Activated CD4-positive, alpha-beta T cell treated with anti-CD3 and anti-CD28 coated beads, Interleukin-2, amount 10 ng/mL, durations not matched to agents 7 days and 5 days (primary cell): ENCODE measurements at places on chromosomes 12 and 14. TPM values are rescaled to one million over a fixed set of nuclear protein-coding genes. Genes with fewer than 3 reads are reported as not detected.

DNA sequence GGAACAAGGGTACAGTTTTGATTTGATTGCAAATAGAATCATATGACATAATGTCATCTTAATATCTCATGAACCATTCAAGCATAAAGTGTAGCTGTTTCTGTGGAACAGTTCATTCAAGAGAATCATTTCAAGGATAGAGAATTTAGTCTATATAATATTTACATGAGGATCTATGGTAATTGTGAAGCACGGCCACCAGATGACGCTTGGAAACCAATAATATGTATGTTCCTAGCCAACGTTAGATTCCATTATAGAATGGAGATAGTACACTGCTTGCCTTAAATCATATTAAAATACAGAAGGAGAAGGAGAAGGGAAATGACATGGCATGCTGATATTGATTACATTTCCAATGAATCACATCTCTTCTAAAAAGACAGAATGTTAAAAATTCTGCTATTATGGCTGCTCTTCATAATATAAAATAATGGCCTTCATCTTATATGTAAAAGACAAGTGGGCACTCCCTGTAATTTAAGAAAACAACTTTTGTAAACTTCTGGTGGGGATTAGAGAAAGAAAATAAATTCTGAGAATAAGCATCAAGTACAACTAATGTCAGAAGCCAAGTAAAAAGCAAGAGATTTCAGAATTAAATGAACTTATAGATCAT lies 351.0 kb downstream of the NAV3 start:
- H3K36me3 ChIP-seq = no peaks in the 10 kb centered on the region
- H3K4me1 ChIP-seq = no peaks in the 10 kb centered on the region
- no peaks in the 10 kb centered on the region for H3K27me3 ChIP-seq
- DNase-seq = no peak
- H3K4me3 ChIP-seq = no peak overlapping the region

DNA sequence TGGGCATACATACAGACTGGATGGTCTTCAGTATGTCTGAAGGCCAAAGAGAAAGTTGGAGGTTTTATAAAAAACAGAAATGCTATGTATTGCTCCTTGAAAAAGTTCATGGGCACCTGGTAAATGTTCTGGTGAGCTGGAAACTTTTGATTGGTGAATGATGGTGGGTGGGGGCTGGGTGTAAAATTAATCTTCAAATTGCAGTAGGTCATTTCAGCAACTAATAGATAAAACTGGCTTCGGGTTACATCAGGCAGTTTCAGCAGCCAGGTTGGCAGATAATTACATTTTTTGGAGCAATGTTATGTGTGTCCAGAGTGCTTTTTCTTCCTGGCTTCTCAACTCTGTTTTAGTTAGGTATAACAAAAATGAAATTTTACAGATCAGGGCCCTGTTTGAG lies 35.3 kb downstream of the SDR9C7 start:
- no peak overlapping the region for H3K27ac ChIP-seq
- peaks cover 2% of the 10 kb centered on the region for H3K36me3 ChIP-seq

GRCh38 chr12:57837864-57838562 lies 8.5 kb downstream of the CTDSP2 start:
- H3K27me3 ChIP-seq = no peaks in the 10 kb centered on the region
- H3K36me3 ChIP-seq = peaks cover 4% of the 10 kb centered on the region
- H3K27ac ChIP-seq = peak overlapping the region; percentile 86
- DNase-seq = peak; percentile 23
- H3K4me3 ChIP-seq = no peak overlapping the region
- H3K4me1 ChIP-seq = peaks cover 92% of the 10 kb centered on the region

GRCh38 chr14:28515571-28515970 lies 251.0 kb upstream of the FOXG1 start:
- H3K4me3 ChIP-seq = no peak overlapping the region
- no peak overlapping the region for H3K27ac ChIP-seq
- no peaks in the 10 kb centered on the region for H3K27me3 ChIP-seq
- DNase-seq = no peak
- H3K36me3 ChIP-seq = no peaks in the 10 kb centered on the region

DNA sequence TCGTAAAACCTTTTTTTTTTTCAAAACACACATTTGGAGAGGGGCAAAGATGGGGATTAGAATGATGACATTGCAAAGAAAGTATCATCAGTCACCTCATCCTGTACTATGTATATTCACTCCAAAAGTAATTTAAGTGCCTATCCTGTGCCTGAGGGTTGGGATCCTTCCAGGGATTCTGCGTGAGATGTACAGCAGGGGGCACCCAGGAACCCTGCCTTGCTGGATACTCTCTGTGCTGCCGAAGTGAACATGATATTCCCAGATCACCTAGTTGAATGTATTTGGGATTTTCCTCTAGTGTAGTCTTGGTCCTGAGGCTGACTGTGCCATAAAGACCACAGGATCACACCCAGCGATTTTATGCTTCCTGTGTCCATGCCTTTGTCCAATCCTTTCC lies 372.7 kb downstream of the IPO8 start:
- no peak overlapping the region for H3K4me3 ChIP-seq
- H3K36me3 ChIP-seq = no peaks in the 10 kb centered on the region
- H3K27me3 ChIP-seq = no peaks in the 10 kb centered on the region
- no peaks in the 10 kb centered on the region for H3K4me1 ChIP-seq
- no peak overlapping the region for H3K27ac ChIP-seq

DNA sequence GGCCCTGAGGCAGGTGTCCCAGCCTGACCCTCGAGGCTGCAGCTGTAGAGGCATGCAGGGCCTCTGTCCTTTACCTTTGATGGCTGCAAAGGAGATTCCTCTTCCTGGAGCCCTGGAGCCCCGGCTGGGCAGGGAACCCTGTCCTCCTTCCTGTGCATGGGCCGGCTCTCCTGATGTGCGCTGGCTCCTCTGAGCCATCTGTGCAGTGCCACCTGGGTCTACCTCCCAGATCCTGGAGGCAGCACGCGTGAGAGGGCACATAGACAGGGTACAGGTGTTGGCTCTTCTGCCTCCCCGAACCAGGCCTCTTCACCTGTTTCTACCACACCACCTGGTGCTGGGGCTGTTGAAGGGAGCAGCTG lies 115.1 kb downstream of the BEGAIN start:
- no peak overlapping the region for H3K27ac ChIP-seq
- no peak overlapping the region for H3K4me3 ChIP-seq
- H3K4me1 ChIP-seq = peaks cover 11% of the 10 kb centered on the region
- no peaks in the 10 kb centered on the region for H3K27me3 ChIP-seq
- DNase-seq = no peak

- H3K4me1 ChIP-seq = peaks cover 2% of the 10 kb centered on the region
- no peak overlapping the region for H3K4me3 ChIP-seq
- no peaks in the 10 kb centered on the region for H3K27me3 ChIP-seq
- no peak overlapping the region for H3K27ac ChIP-seq
These were observed 25.7 kb downstream of the R3HDM2 start for GRCh38 chr12:57404966-57405640.

DNA sequence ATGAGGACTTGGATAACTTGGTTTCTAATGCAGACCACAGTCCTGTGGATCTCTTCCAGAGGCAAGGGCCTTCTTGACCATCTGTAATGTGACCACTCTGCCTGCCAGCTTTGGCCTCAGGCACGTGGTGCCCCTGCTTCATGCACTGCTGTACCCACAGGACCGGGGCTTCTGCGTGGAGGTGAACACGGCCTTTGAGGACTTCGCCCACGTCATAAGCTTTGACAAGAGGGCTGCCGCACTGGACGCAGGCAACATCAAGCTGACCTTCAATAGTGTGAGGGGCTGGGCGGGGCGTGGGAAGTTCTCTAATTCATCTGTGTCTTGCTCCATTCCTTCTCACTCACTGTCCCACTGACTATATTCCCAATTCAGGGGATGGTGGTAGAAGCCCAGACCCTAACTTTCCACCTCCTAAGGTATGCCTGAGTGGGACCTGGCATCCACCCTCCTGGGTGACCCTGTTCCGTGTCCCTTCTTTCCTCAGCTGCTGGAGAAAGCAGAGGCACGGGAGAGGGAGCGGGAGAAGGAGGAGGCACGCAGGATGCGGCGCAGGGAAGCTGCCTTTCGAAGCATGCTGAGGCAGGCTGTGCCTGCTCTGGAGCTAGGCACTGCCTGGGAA lies 18.5 kb downstream of the PRPF40B start:
- H3K27ac ChIP-seq = no peak overlapping the region
- no peaks in the 10 kb centered on the region for H3K27me3 ChIP-seq
- H3K4me1 ChIP-seq = peaks cover 26% of the 10 kb centered on the region
- peaks cover 19% of the 10 kb centered on the region for H3K36me3 ChIP-seq

DNA sequence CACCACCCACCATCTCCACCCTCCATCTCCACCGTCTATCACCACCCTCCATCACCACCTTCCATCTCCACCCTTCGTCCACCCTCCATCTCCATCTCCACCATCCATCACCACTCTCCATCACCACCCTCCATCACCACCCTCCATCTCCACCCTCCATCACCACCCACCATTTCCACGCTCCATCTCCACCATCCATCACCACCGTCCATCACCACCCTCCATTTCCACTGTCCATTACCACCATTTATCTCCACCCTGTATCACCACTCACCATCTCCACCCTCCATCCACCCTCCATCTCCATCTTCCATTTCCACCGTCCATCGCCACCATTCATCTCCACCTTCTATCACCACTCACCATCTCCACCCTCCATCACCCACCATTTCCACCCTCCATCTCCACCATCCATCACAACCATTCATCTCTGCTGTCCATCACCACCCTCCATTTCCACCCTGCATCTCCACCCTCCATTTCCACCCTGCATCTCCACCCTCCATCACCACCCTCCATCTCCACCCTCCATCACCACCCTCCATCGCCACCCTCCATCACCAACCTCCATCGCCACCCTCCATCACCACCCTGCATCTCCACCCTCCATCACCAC lies 6.1 kb upstream of the CEP170B start:
- H3K27me3 ChIP-seq = peaks cover 12% of the 10 kb centered on the region
- no peaks in the 10 kb centered on the region for H3K36me3 ChIP-seq
- H3K27ac ChIP-seq = no peak overlapping the region
- DNase-seq = no peak

DNA sequence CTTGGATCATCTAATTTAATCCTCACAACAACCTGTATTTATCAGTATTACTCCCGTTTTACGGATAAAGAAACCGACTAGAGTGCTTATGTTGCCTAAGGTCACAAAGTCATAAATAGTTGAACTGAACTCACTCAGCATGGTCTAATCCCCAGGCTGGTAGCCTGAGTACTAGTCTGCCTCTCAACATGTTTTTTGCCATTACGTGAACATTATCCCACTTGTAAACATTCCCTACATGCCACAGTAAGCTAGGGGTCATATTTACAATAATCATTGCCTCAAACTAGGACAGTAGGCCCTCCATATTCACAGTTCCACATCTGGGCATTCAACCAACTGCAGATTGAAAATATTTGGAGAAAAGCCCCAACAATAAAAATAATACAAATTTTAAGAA lies 12.1 kb downstream of the SNRPF start:
- peaks cover 3% of the 10 kb centered on the region for H3K4me1 ChIP-seq
- H3K27ac ChIP-seq = no peak overlapping the region
- no peak for DNase-seq
- no peak overlapping the region for H3K4me3 ChIP-seq

GRCh38 chr14:32883188-32883587 lies 55.5 kb upstream of the NPAS3 start:
- no peaks in the 10 kb centered on the region for H3K27me3 ChIP-seq
- DNase-seq = no peak
- no peaks in the 10 kb centered on the region for H3K36me3 ChIP-seq
- no peak overlapping the region for H3K27ac ChIP-seq
- H3K4me3 ChIP-seq = no peak overlapping the region
- no peaks in the 10 kb centered on the region for H3K4me1 ChIP-seq

Gene RAB15
- total RNA-seq = 5.7 TPM

Gene PMCH
- total RNA-seq = not detected

Gene SLC6A13
- total RNA-seq = 0.19 TPM

Gene KCNA5
- total RNA-seq = not detected

Gene RHEBL1
- total RNA-seq = 4.6 TPM

Gene PLA2G1B
- not detected for total RNA-seq
